ENCODE measurements at places on chromosomes 3 and 15.
A peak's percentile ranks its signal among the peaks of the same experiment; 100 is the strongest.

- no peak for DNase-seq
Observed at GRCh38 chr3:156702367-156702766, 28.0 kb downstream of the TIPARP start.

GRCh38 chr3:113151461-113152031 is 59.8 kb upstream of the BOC start:
- DNase-seq: no peak

DNA sequence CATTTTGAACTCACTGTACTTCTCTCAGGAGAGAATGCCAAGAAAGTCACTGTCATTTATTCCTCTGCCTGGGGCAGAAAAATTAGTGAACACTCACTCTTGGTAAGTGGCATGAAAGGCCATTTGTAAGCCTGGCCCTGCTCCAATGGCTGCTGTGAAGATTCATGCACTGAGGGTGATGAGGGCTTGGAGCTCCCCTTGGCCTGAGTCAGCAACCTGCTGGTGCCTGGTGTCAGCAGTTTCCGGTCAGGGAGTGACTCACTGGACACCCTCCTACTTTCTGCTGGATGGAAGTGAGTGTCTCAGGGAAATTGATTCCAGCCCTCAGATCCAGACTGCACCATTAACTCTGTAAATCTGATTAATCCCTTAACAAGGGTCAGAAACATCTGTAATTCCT is 37.6 kb downstream of the TRA2B start:
- DNase-seq: no peak

DNA sequence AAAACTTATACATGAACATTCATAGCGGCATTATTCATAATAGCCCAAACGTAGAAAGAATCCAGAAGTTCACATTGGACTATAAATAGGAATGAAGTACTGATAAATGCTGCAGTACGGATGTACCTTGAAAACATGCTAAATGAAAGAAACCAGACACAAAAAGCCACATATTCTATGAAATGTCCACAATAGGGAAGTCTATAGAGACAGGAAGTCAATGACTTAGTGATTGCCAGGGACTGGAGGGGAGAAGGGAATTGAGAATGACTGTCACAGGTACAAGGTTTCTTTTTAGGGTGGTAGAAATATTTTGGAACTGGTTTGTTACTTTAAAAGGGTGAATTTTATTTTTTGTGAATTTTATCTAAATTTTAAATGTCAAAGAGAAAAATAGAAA is 71.4 kb upstream of the SKOR1 start:
- DNase-seq: no peak

DNA sequence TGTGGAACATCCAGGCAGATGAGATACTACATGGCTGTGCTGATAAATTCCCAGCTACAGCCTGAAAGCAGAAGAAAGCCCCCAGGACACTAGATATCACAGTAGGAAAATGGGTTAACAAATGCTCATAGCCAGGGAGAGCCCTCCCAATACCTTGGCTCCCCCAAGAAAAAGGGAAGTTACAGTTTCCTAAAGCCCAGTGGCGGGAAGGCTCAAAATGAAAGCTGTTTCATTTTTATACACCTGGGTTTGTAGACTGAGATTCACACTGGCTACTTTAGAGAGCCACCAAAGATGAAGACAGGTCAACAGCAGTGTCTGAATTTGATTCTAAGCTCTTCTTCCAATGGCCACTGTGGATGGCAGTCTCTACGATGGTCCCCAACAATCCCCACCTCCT is 55.0 kb upstream of the TOPAZ1 start:
- DNase-seq: no peak

GRCh38 chr3:89173546-89173945 is 66.1 kb downstream of the EPHA3 start:
- no peak for DNase-seq

GRCh38 chr3:188827576-188827975 is 344.2 kb upstream of the TPRG1 start:
- DNase-seq: no peak

DNA sequence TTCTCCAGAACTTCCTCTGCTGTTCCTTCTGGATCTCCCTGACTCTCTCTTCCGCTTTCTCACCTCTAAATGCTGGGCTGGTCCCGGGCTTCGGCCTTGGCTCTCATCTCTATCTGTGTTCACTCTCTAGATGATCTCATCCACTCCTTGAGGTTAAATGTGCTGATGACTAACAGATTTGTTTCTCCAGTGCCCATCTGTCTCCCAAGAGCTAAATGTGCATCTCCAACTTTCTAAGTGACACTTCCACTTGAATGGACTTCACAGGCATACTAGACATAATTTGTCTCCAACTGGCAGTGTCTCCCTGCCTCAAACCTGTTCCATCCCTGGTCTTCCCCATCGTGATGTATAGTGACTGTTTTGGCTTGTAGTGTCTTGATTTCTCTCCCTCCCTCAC is 95.3 kb downstream of the ITPR1 start:
- peak; percentile 34 for DNase-seq

- DNase-seq: no peak
Observed at GRCh38 chr15:74253211-74253921, 17.2 kb downstream of the CCDC33 start.

DNA sequence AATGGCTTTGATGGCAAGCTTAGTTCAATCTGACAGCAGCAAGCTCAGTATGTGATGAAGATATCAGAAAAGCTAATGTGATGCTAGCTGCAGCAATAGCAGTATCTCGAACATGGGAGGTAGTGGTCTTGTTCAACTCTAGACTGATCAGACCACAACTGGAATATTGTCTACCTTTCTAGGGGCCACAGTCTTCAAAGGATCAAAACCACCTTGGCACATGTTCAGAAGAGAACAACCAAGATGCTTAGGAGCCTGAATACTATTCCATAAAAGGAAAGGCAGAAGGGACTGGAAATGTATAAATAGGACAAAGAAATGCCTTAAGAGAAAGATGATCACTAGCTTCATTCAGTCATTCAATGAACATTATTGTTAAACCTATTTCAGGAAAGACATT is 2.3 kb downstream of the C3orf70 start:
- DNase-seq: no peak

GRCh38 chr3:172210355-172210754 is 171.0 kb downstream of the FNDC3B start:
- DNase-seq: no peak

GRCh38 chr15:63140936-63141335 is 16.3 kb downstream of the RPS27L start:
- DNase-seq: no peak

GRCh38 chr3:44960387-44961026 is 15.5 kb downstream of the ZDHHC3 start:
- peak; percentile 32 for DNase-seq

- no peak for DNase-seq
Observed at GRCh38 chr3:53191836-53192480, 30.9 kb downstream of the PRKCD start.

DNA sequence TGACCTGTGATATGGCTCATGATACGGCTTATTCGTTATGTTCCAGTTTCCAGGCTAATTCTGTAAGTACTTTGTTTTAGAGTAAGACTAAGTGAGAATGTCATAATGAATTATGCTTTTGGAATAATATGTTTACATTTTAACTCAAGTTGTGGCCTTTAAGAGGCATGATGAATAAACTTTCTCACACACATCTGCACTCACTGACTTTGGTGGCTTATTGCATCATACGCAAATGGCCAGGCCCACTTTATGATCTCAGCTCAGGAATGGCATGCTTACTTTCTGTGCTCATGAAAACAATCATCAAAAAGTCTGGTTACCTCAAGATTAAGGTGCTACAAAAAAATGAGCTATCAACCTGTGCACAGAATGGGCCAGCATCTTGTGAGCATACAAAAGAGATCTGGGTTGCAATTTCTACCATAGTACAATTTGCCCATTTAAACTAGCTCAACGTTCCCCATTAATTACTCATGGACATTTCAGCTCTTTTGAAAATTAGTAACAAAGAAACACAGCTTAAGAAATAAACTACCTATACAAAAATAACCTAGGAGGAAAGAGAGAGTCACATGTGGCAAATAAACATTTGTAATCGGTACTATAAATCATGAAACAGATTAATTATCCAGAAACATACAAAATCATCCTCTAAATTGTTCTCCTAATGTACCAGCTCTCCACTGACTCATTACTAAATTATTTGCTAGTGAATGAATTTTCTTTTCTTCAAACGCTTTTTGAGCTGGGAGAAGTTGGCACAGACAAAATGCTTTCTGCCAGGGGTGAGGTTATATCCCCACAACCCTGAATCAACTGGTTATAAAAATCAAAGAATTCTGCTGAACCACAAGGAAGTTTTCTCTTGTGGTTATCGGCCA is 439.0 kb upstream of the ADAMTS9 start:
- no peak for DNase-seq

DNA sequence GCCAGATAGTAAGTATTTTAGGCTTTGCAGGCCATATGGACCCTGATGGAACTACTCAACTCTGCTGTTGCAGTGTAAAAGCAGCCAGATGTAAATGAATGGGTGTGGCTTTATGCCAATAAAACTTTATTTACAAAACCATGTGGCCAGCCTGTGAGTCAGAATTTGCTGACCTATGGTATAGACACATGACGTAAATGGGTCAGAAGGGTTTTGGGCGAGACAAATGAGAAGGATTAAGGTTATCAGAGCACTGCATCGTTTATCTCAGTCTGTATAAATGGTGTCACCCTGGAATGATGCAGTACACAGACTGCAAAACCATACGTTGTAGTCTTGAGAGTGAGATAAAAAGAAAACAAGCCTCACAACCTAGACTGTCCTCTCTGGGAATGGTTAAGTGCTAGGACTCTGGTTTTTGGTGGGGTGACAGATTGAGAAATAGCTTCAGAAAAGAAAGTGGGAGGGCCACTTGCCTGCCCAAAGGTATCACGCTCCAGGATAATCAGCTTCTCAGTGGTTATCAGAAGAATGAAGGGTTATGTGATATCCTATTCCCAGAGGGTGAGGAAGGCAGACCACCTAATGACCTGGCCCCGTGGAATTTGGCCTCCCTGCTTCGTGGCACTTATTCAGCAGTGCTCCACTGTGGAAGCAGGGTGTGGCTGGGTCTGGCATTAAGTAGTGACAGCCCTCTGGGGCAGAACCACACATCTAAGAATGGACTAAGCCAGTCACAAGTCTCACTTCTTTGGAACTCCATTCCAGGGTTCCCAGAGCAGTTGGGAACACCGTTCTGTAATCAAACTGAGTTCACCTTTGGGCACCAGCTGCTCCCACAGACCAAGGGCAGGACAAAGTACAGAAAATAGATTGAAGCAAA is 46.1 kb downstream of the ABHD5 start:
- DNase-seq: no peak

- no peak for DNase-seq
Observed at GRCh38 chr3:128482666-128483656, 10.0 kb downstream of the GATA2 start.
